CD4-positive, alpha-beta T cell treated with Interleukin-4 for 1 hour (primary cell): ENCODE measurements at places on chromosomes 7 and 10.
A peak's percentile ranks its signal among the peaks of the same experiment; 100 is the strongest.

DNA sequence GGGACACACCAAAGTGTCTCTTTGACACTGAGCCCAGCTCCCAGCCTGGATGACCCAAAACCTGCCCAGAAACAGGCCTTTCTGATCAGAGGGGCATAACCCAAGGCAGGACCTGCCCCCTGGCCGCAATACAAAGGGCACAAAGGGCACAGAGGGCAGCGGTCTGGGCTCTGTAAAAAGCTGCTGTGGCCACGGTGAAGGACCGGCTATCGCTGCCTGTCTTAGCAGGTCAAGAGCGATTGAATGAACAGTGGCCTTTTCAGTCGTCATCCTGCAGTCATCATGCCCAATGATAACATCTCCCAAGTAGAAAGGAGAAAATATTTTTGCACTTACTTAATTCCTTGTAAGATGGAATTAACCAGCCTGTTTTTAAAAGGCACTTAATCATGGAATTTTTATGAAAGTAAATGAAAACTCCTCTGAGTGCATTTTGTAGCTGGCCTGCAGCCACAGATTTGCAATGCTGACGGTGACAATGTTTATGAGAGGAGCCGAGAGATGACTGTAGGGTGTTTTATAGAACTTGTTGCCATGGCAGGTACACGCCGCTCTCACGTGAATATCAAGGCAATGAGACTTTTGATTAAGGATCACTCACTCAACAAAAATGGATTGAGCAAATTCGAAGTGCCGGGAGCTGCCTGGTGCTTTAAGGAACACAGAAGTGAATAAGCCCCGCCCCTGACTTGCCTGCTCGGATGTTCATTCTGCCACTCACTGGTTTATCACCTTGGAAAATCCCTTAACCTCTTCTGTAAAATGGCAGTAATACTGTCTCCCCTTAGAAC, 47.3 kb upstream of the BHLHA15 start:
- no peak for DNase-seq

DNA sequence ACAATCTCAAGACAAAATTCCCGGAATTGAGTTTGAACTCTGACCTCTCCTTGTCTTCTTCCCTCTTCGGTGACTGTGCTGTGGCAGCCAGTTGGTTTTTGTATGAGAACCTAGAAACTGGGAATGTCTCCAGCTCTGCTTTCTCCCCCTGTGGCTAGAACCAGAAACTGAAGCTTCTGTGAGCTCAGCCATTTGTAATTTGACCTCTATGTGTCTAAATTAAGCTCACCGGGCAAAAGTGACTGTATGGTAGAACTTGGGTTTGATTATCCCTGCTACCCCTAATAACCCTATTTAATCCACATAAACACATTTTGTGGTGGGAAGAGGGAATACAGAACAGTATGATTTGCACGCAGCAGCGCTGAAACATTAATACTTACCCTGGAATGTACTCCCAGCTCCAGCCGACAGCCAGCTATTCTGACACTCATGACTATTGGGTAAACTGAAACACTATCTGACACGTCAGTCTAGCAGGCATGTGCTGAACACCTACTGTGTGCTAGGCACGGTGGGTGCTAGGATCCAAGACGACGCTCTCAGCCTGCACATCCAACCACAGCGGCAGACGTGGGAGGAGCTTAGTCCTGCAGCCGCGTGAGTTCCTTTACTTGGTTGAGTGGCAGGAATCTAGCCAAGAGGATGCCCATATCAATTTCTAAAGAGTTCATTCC, 324.8 kb downstream of the SFMBT2 start:
- DNase-seq = no peak

DNA sequence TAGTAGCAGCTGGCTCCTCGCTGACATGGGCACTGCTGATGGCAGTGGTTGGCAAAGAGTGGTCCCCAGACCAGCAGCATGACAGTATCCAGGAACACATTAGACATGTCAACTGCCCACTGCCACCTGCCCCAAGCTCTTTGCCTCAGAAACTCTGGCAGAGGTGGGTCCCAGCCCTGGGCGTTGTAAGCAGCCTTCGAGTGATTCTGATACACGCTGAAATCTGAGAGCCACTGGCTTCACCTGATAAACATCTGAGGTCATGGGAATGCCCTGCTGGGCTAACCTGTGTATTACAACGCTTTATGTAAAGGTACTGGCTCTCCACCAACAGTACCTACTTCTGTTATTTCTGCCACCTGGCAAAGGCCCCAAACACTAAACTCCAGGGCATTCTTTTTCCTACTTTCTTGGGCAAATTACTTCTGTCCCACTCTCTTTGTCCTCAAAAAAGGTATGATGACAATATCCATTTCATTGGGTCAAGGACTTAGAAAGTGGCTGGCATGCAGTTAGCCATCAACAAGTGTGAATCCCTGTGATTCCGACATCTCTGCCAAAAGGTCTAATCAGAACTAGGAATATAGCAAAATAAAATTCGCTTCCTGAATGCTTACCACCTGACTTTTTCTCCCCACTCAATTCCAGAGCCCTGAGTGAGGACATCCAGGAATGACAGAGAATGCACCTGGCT, 9.2 kb downstream of the SGMS1 start:
- DNase-seq = peak; percentile 24

DNA sequence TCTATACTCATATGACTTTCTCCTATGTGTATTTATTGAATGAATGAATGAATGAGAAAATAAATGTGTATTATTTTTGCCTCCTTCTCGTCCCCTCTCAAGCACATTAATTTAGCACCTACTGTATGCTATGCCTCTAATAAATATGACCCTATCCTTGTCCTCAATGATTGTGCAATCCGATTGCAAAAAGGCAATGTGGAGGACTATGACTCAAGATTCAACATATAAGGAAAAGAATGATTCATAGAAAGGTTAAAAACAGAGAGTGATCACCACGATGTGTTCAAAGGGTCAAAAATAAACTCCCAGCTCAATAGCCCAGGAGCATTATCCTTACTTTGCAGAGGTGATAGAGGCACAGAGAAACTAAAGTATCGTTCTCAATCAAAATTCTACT, 322.8 kb upstream of the SORCS1 start:
- no peak for DNase-seq

- DNase-seq = no peak
These were observed 129.5 kb upstream of the MYO3A start for GRCh38 chr10:25804505-25804904.

GRCh38 chr10:88254091-88254490, 329.0 kb downstream of the RNLS start:
- no peak for DNase-seq

DNA sequence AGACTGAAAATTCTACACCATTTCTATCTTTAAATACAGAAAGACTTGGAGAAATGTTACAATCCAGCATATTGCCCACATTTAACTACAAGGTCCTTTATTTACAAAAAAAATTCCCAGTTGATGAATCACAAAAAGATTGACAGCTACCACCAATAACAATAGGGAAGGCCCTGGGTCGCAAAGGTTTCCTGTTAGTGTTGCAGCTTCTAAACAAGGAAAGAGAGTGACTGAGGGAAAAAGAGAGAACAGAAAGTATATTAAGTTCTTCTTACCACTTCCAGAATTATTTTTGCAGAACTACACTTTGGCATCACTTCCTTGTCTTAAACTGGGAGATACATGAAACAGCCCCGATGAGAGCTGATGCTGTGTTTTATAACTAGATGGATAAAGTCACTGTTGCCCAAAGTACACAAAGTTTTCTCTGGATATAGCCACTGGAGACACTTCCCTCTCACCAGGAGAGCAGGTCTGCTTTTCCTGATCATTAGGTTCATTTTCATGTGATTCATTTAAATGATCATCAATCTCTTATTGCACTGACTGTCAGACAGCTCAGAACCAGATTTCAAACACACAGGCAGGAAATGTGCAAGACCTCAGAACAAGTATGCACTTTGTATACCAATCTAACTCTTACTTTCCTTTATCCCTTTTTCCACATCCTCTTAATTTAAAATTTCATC, 57.0 kb downstream of the SHTN1 start:
- peak; percentile 11 for DNase-seq

DNA sequence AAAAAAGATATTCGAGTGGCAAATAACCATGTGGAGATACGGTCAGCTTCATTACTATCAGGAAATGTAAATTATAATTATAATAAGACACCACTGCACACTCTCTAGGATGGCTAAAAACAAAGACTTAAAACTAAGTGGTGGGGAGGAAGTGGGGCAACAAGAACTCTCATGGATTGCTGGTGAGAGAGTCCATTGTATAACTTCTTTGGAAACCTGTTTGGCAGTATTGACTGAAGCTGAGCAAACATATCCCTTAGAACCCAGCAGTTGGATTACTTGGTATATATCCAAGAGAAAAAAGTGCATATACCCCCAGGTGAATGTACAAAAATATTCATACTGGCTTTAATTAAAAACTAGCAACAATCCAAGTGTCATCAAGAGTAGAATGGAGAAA, 133.7 kb upstream of the CTBP2 start:
- DNase-seq = no peak

DNA sequence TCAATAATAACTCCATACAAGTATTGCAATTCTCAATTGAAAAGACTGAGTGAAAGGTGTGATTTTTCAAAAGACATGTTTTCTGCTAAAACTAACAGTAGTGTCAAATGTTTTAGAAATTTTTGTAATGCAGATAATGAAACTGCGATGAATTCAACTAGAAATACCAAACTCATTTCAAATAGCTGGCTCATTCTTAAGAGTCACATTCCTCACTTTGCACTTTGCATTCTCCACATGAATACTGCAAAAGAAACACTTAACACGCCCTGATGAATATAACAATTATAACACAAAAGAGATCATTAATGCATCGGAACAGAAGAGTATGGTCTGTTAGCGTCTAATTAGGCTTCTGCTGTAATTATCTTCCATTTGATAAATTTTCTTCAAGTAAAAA, 15.5 kb upstream of the TSPAN12 start:
- DNase-seq = no peak

GRCh38 chr10:123786306-123786705, 105.3 kb downstream of the CPXM2 start:
- DNase-seq = no peak

DNA sequence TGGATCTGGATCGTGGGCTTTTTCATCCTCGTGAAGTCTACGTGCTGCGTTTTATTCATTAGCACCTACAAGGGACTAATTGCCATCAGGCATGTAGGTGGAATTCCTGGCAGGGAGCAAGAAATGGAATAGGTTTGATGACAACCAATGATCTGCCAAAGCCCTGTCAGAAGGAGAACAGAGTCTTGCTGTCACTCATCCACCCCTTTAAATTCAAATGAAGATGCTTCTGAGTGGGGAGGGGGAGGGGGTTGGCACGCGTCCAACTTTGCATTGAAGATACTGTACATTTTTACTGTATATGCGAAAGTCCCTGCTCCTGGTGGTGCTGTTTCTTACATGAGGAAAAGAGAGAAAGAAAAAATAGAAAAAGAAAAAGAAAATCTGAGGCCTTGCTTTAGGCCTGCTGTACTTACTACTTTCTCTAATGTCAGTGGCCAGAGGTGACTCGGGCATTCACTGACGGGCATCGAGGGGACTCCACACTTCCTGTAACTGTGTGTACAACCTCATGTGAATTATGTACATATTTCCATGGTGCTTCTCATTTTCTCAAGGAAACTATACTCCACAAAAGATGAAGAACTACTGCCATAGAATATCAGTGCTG, 569.1 kb downstream of the INHBA start:
- DNase-seq = no peak

DNA sequence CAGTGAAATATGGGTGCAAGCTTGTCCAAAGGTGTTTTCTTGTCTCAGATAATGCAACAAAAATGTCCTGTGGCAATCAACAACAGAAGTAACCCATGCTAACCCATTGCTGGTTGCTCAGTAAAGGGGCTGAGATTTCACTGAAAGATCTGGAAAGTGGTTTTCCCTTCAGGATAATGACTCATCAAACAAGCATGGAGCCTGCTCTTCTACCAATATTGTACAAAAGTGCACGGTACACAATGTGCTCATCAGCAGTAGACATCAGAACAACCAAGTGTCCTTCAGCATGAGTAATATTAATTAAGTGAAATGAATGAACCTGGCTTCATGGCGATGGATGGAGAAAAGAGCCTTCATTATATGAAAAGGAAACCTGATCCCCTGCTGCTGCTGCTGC, 287.1 kb upstream of the NEBL start:
- no peak for DNase-seq

GRCh38 chr10:114332301-114333192, 71.8 kb downstream of the AFAP1L2 start:
- no peak for DNase-seq

DNA sequence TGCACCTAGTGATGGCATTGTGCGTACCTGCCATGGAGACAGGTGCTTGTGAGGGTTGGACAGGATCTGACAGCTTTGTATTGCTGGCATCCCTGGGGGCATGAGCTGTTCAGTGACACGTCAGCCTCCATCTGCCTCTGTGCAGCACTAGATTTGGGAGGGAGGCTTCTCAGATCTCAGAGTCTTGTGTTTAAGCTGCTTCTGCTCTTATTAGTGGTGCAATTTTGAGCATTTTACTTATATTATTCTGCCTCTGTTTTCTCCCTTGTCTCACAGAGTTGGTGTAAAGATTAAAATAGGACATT, 5.1 kb downstream of the ARHGAP22 start:
- no peak for DNase-seq

DNA sequence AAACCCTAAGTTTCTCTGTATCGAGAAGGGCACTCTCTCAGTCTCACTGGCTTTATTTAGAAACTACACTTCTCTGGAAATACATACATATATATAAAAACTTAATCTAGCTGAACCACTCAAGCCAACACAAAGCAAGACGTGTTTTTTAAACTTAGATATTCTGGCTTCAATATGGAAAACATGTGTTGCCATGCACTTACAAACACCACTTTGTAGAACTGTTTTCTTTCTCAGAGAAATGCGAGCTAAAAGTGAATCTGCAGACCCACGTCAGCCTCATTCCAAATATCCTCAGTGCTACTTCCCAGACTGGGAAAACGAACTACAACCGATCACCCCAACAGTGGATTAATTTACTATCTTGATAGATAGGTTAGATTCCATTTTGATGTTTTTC, 1.7 kb downstream of the CCDC3 start:
- no peak for DNase-seq

DNA sequence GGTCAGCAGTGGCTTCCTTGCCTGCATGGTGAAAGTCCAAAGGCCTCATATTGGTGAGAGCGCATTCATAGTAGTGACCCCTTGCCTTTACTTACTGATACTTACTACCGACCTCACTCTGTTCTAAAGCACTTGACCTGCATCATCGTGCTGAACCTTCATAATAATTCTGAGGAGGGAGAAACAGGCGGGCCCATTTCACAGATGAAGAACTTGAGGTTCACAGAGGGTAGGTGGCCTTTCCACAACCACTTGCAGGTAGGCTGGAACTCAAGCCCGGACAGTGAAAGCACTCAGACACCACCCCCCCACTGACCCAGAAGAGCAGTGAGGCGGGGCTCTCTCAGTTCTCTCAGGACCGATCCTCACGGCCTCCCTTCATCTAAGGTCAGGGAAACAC, 149.4 kb upstream of the CHST15 start:
- DNase-seq = no peak

- DNase-seq = no peak
These were observed 21.2 kb upstream of the SLC16A12 start for GRCh38 chr10:89556600-89556999.

- DNase-seq = no peak
These were observed 528.1 kb upstream of the DPP6 start for GRCh38 chr7:153524070-153524601.

- no peak for DNase-seq
These were observed 13.2 kb downstream of the OSBPL3 start for GRCh38 chr7:24966802-24967201.

- DNase-seq = no peak
These were observed 203.4 kb downstream of the RAPGEF5 start for GRCh38 chr7:22153432-22154142.
